Neuronal stem cell (in vitro differentiated cells): ENCODE measurements at places on chromosomes 4 and X.

- no peak for DNase-seq
Observed at GRCh38 chr4:186366326-186366725, 100.3 kb downstream of the F11 start.

GRCh38 chr4:16056681-16057385 is 27.0 kb downstream of the PROM1 start:
- DNase-seq, result no peak

GRCh38 chrX:85903692-85904471 is 143.5 kb downstream of the CHM start:
- no peak for DNase-seq

- DNase-seq, result no peak
Observed at GRCh38 chr4:153955327-153955726, 166.4 kb upstream of the SFRP2 start.

DNA sequence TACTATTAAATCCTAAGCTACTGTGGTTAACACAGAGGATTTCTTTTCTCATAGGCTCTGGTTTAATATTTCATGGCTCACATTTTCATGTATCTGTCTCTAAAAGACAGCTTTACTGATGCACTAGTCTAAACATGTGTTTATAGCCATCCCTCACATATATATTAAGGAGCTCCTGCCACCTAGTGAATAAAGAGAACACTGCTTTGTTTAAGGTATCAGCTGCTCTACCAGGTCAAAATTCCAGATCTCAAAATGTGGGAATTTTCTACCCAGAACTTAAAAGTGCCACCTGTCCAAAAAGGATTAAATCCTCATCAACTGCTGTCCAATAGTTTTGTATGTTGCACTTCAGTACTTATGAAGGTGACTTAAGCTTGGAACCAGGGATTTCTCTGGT is 188.5 kb upstream of the TEX13C start:
- no peak for DNase-seq

- DNase-seq, result no peak
Observed at GRCh38 chr4:67522230-67522629, 23.1 kb downstream of the CENPC start.

DNA sequence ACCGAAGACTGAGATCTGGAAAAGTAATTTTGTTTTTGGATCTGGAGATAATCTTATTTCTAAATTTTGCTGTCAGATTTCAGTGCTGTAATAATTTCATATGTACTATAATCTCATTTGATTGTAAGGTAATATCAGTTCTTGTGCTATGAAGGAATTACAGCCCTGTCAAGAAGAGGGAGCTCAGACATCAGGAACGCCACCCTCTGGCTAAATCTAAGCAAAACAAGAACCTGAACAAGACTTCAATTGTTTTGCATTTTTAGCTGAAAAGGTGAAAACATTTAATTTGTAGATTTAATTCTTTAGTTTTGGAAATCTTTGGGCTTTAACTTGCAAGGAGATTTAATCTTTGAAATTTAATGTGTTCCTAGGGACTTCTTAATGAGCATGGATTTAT is 525.4 kb upstream of the HS3ST1 start:
- peak; percentile 8 for DNase-seq
